ENCODE measurements at places on chromosomes 11 and 22.

GRCh38 chr11:103035791-103036434, 56.0 kb downstream of the DCUN1D5 start:
- DNase-seq = no peak

- DNase-seq = no peak
These were observed 240.5 kb upstream of the FAT3 start for GRCh38 chr11:91984033-91984584.

- no peak for DNase-seq
These were observed 97.1 kb upstream of the PARVA start for GRCh38 chr11:12280199-12280837.

DNA sequence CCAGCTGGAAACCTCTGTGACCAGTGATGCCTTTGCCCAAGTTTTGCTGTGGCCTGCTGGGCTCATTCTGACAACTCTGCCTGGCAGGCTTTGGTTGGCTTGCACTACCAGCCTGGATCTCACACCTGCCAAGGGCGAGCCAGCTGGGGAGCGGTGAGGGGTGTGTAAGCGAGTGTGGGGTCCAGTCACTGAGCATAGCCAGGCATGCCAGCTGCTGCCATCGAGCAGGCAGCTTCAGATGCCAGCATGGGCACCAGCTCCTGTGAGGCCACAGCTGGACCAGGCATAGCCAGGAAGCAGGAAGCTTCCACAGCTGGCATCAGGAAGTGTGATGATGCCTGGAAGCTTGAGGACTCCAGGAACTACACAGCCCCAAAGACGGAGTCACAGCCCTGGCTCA, 1674.6 kb downstream of the LRRC4C start:
- no peak for DNase-seq

DNA sequence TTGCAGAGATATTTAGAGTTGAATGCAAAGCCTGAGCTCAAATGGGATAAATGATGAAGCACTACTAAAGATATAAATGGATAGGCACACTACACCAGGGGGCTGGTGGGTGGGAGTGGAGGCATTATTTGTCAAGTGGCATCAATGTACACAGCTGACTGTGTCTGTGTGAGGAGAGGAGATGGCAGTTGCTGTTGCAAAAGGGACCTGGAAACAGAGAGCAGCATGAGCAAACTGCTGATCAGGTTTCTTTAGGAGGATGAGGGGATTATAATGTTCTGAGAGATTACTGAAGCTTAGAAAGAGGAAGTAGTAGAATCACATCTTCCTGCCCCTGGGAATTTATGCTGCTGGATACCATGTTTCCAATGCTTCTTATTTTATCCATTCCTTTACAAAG, 39.4 kb upstream of the LIN7C start:
- DNase-seq = no peak

DNA sequence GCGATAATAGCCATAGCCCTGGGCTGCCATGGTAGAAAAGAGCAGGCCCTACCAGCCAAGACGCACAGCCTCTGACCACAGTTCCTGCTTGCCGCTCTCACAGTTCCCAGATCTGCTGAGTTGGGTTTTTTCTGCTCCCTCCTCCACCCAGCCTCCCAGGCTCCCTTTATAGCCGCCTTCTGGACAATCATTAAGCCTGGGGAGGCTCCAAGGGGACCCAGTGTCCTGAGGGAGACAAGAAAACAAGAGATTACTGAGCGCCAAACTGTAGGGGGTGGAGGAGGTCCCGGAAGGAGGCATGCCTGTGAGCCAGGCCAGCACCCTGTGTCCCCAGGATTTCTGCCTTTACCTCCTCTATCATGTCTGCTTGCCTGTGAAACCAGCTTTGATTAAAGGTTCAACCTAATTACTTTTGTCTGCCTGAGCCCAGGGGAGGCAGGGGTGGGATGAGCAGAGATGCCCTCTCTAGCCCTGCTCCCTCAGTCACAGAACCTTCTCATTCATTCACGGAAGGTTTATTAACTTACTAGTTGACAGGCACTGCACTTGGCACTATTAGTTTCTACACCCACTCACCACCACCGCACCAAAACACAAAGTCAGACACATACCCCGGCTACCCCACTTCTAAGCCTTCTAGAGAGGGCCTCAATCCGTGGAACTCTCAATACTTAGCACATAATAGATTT, 1.2 kb downstream of the SLC37A4 start:
- no peak for DNase-seq

- DNase-seq = no peak
These were observed 13.7 kb upstream of the POU2AF2 start for GRCh38 chr11:111231836-111232235.

Data from stimulated activated CD8-positive, alpha-beta memory T cell treated with anti-CD3 and anti-CD28 coated beads, Interleukin-15, amount 100 ng/mL, for 1 hour (primary cell).